ENCODE measurements at places on chromosomes 16 and 17. TPM values are rescaled to one million over a fixed set of nuclear protein-coding genes. Genes with fewer than 3 reads are reported as not detected.

- DNase-seq = no peak
Observed at GRCh38 chr16:89853306-89853993, 19.9 kb upstream of the TCF25 start.

DNA sequence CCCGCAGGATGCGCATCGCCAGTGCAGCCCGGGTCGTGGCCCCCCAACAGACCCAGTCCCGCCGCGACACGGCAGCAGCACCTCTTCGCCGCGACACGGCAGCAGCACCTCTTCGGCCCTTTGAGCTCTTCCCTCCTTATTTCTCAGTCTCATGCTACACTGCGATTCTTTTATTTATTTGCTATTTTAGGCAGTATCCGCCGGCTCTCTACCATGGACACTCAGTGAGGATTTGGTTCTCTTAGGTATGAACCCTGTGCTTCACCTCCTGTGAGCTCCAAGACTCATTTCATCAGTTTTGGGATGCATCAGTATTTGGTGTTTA, 8.3 kb upstream of the MAP2K3 start:
- no peak for DNase-seq

DNA sequence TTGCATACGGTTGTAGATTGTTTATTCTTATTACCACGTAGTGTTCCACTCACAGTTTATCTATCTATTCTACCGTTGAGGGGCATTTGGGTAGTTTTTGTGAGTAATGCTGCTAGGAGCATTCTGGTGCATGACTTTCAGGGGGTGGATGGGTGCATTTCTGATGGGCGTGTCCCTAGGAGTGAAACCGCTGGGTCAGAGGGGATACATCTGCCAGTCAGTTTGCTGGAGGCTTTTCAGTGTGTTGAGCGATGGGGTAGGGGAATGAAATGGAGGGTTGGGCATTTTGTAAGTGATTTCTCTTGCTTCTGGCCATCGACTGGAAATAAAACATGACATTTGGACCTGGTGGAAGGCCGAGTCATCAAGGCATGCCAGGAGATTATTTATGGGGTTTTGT, 17.0 kb upstream of the IRX3 start:
- DNase-seq = no peak

DNA sequence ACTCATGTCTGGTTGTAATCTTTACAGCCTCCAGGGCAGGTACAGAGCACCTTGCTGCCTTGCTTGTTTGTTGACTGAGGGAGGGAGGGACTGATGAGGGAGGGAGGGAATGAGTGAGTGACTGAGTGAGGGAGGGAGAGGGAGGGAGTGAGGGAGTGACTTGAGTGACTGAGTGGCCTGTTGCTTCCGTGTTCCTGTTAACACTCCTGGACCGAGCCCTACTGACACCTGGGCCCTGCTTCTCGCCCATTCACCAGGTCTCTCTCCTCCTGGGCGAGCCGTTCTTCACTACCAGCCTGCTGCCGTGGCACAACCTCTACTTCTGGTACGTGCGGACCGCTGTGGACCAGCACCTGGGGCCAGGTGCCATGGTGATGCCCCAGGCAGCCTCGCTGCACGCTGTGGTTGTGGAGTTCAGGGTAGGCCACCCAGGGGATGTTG, 41.2 kb downstream of the PRMT7 start:
- DNase-seq = no peak

DNA sequence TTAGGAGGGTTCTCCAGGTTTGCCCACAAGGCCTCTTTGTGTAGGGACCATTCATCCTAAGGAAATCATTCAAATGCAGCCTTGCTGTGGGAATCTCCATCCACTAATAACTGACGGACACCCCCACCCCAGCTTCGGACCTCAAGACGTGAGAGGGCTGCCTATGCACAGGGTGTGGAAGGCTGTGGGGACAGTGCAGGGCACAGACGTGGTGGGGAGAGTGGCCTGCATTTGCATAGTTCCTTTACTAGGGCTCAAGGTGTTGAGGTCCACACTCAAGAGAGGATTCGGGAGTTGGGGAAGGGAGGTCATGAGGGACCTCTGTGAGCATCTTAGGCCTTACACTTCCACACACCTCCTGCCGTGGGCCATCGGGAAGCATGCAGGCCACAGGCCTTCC, 9.8 kb downstream of the DUSP3 start:
- no peak for DNase-seq

DNA sequence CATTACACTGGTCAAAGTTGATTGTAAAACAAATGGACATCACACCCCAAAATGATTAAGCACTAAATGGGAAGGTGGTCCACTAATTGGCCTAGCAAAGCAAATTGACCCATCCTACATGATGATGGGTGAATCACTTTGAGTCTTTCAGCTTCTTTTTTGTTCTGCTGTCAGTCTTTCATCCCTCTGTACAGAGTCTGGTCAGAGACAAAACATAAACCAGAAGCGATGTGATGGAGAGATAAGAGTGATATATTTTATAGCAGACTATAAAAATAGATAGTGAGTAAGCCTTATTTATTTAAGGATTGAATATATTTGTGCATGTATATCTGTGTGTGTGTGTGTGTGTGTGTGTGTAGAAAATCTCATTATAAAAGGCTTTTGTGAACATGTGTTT, 618.4 kb upstream of the SOX9 start:
- peak; percentile 60 for DNase-seq

GRCh38 chr17:50275279-50275678, 1.0 kb downstream of the TMEM92 start:
- no peak for DNase-seq

Gene KRT28
- total RNA-seq = not detected

Gene DNAAF8
- 0.81 TPM for total RNA-seq

Gene GJD3
- total RNA-seq = not detected
